ENCODE measurements at places on chromosomes 13 and 19.

- no peak for DNase-seq
Observed at GRCh38 chr19:15115762-15116615, 8.8 kb downstream of the SYDE1 start.

DNA sequence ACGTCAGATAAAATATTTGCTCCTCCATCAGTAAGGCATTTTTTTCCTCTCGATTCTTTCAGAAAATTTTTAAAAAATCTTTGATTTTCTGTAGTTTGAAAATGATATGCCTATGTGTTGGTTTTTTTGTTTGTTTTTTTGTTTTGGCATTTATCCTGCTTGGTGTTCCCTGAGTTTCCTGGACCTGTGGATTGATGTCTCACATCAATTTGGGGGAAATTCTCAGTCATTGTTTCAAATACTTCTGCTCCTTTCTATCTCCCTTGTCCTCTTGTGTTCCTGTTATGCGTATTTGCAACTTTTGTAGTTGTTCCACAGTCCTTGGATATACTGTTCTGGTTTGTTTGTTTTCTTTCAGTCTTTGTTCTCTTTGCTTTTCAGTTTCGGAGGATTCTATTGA, 18.8 kb upstream of the FLT1 start:
- DNase-seq = no peak

DNA sequence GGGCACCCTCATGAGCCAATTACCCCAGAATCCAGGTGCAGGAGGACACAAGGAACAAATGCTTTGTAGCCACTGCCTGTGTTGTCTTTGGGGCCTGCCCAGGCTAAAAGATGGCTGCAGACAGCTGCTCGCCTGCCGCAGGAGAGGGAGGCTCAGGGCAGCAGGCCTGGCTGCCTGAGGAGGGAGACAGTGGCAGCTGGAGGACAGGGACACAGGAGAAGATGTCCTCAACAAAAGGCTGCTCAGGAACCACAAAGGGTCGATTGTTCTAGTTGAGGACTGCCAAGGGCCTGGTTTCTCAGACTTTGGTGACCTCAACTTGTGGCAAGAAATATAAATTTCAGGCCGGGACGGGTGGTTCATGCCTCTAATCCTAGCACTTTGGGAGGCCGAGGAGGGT, 7.6 kb downstream of the SIRT2 start:
- no peak for DNase-seq

GRCh38 chr19:54576411-54576976, 2.9 kb downstream of the LILRA2 start:
- no peak for DNase-seq

- no peak for DNase-seq
Observed at GRCh38 chr19:1384085-1384462, 367 bp downstream of the NDUFS7 start.

Data from stimulated activated CD4-positive, alpha-beta T cell treated with anti-CD3 and anti-CD28 coated beads, Interleukin-4, amount 100 ng/mL, for 4 hours (primary cell).